ENCODE measurements at places on chromosomes 5 and 9.

GRCh38 chr9:12703996-12704395 is 10.8 kb downstream of the TYRP1 start:
- DNase-seq = no peak

- no peak for DNase-seq
Measured at GRCh38 chr5:38563624-38564023, 7.2 kb upstream of the LIFR start.

DNA sequence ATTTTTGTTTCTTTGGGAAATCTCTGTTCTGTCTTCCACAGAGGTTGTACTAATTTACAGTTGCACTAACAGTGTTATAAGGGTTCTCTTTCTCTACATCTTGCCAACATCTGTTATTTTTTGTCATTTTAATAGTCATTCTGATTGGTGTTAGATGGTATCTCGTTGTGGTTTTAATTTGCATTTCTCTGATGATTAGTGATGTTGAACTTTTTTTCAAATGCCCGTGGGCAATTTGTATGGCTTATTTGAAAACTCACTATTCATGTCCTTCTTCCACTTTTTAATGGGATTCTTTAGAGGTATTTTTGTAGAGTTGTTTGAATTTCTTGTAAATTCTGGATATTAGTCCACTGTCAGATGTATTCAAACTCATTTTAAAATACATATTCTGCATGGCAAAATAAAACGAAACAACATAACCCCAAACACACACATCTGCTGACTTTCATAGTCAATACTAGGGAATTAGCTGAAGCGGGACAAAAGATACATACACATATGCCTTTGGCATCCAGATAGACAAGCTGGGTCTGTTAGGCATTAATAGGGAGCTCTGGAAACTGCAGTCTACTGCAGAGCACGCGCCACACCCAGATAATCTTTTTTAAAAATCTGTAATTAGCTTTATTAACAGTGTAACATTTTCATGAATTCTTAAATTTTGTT is 5.8 kb upstream of the SPATA31C2 start:
- no peak for DNase-seq

DNA sequence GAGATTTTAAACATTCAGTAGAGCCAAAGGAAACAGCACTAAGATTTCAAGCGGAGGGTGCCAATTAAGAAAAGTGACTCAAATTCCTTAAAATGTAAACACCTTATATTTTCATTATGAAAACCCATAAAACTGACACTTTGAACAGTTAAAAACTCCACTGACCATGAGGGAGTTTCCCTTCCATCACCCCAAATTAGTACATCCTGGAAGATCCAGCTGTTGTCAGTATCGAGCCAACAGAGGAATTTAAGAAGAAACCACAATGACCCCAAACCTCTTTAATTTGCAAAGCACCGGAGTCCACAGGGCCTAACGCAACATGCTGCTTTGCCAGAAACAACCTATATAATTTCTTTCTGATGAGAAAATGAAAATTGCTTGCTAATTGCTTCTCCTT is 41.3 kb downstream of the ROR2 start:
- no peak for DNase-seq

- no peak for DNase-seq
Measured at GRCh38 chr5:167888393-167888792, 403.1 kb upstream of the WWC1 start.

GRCh38 chr5:9405196-9405754 is 140.6 kb downstream of the SEMA5A start:
- no peak for DNase-seq

DNA sequence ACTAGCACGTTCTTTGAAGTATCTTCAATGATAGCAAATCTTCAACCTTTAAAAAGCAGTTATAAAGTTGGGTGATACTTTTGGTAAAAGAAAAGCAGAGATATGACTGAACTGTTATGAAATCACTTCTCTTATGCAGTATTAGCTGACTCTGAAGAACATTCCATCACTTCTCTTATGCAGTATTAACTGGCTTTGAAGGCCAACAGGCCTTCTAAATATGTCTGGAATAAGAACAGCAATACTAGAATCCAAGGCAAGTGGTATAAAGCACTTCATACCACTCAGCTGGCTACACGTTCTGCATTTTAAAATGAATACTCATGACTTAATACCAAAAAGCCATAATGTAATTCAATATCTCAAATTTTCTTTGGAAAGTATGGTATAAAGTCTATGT is 17.3 kb downstream of the SKIC3 start:
- no peak for DNase-seq

DNA sequence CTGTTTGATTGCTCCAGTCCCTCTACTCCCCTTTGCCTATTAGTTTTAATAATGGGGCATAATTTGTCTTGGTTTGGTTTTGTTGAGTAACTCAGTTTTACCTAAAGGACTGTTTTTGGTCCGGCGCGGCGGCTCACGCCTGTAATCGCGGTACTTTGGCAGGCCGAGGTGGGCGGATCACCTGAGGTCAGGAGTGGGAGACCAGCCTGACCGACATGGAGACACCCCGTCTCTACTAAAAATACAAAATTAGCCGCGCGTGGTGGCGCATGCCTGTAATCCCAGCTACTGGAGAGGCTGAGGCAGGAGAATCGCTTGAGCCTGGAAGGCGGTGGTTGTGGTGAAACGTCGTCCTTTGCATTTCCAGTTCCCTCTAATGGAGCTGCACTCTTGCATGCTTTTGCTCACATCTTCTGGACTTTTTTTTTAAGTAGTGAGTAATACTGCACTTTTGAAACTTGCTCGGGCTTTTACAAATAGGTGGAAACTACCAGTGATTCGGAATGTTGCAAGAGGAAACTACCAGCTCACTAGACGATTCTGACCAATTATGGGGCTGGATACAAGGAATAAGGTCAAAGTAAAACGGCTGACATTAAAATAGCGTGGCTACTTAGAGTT is 721 bp upstream of the MAML1 start:
- DNase-seq = no peak
